ENCODE measurements at places on chromosomes 13 and 19. TPM values are rescaled to one million over a fixed set of nuclear protein-coding genes. Genes with fewer than 3 reads are reported as not detected.

The ZNF578 gene
- 5.8 TPM for total RNA-seq

The ZNF560 gene
- 1.6 TPM for total RNA-seq

The ZNF584 gene
- total RNA-seq, result 21.4 TPM

The ADGRE2 gene
- 0.71 TPM for total RNA-seq

The GET3 gene
- total RNA-seq, result 79.6 TPM

The HRC gene
- not detected for total RNA-seq

The ZNF69 gene
- total RNA-seq, result 2.7 TPM

The AKT2 gene
- total RNA-seq, result 58.1 TPM

The SELENOV gene
- total RNA-seq, result not detected

The PCDH20 gene
- under 0.01 TPM for total RNA-seq

The FLT1 gene
- total RNA-seq, result not detected

The EVI5L gene
- total RNA-seq, result 25.5 TPM

The SLITRK6 gene
- 3.8 TPM for total RNA-seq

The CADM4 gene
- 18.7 TPM for total RNA-seq

The OR10H4 gene
- not detected for total RNA-seq

The PRKD2 gene
- 50.8 TPM for total RNA-seq

The FXYD7 gene
- not detected for total RNA-seq

The ACP7 gene
- 1.1 TPM for total RNA-seq

The NLRP4 gene
- not detected for total RNA-seq

The PDX1 gene
- not detected for total RNA-seq

The KLK2 gene
- total RNA-seq, result not detected

The UBE2L5 gene
- total RNA-seq, result not detected

The CYP4F3 gene
- total RNA-seq, result 1.4 TPM

The DUXA gene
- total RNA-seq, result not detected

The ZNF544 gene
- total RNA-seq, result 49.2 TPM

The LILRA1 gene
- not detected for total RNA-seq

The PGLYRP2 gene
- not detected for total RNA-seq

The TUBB4A gene
- not detected for total RNA-seq

The OPA3 gene
- 6.2 TPM for total RNA-seq

The PSG1 gene
- total RNA-seq, result not detected

The CCNE1 gene
- 8.2 TPM for total RNA-seq

The DOCK9 gene
- 68.7 TPM for total RNA-seq

The GJA3 gene
- under 0.01 TPM for total RNA-seq

The NFIX gene
- 4.1 TPM for total RNA-seq

The SHISA2 gene
- under 0.01 TPM for total RNA-seq

The APLP1 gene
- total RNA-seq, result 0.64 TPM

The DDX39A gene
- total RNA-seq, result 45.1 TPM

The CAPS gene
- total RNA-seq, result 1.7 TPM

The CACNG8 gene
- total RNA-seq, result under 0.01 TPM

The ADPRHL1 gene
- 1.9 TPM for total RNA-seq

The SIAH3 gene
- not detected for total RNA-seq

The COL4A1 gene
- 45.3 TPM for total RNA-seq

The ALG5 gene
- total RNA-seq, result 60.8 TPM

The SIGLEC8 gene
- not detected for total RNA-seq

The PSG6 gene
- total RNA-seq, result not detected

The CRB3 gene
- total RNA-seq, result 79.3 TPM

The C13orf46 gene
- total RNA-seq, result 0.43 TPM

The ONECUT3 gene
- total RNA-seq, result under 0.01 TPM

The SSC5D gene
- 0.36 TPM for total RNA-seq

The NKPD1 gene
- 0.93 TPM for total RNA-seq

The COL5A3 gene
- under 0.01 TPM for total RNA-seq

The S1PR2 gene
- total RNA-seq, result 3.7 TPM
